Testis (tissue), 5 donors: ENCODE measurements at places on chromosomes 16 and 17.

- no peak for DNase-seq
Measured at GRCh38 chr16:71555230-71555891, 21.5 kb downstream of the TAT start.

DNA sequence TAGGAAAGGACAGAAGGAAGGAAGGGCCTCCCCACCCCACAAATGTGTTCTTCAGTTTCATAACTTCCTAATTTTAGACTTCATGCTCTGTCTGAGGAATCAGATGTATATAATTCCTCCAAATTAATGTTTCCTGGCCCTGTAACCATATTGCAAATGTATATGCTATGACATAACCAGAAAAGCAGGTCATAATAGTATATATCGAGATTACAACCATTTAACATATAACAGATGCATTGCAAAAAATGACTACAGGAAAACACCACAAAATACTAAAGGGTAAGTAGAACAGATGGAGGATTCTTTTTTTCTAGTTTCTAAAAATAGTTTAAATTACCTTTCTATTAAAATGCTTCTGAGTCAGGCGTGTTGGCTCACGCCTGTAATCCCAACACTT, 3.1 kb upstream of the EXOC7 start:
- DNase-seq, result no peak

- DNase-seq, result no peak
Measured at GRCh38 chr16:88440111-88440510, 13.0 kb upstream of the ZFPM1 start.

- DNase-seq, result peak; percentile 20
Measured at GRCh38 chr16:71846431-71846830, 655 bp downstream of the ATXN1L start.

DNA sequence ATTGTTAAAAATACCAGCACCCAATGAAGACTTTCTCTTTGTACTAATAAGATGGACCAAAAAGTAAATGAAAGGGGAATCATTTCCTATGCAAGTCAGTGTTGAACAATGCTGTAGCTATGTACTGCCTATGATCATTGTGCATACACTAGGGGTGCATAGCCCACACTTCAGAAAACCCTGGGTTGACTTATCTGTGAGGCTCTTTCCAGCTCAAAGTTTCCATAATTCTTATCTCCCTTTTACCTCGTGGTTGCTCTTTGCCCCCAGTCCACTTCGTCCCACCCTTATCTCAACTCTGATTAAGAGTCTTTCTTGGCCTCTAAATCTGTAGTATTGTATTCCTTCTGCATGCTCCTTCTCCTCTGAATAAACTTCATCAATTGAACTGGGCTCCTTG, 336.8 kb downstream of the SHISA9 start:
- no peak for DNase-seq

- no peak for DNase-seq
Measured at GRCh38 chr17:71467719-71468118, 653.1 kb upstream of the SOX9 start.

GRCh38 chr17:41678411-41678906, 10.2 kb upstream of the EIF1 start:
- DNase-seq, result no peak

- DNase-seq, result no peak
Measured at GRCh38 chr16:400061-400591, 1.6 kb upstream of the DECR2 start.

DNA sequence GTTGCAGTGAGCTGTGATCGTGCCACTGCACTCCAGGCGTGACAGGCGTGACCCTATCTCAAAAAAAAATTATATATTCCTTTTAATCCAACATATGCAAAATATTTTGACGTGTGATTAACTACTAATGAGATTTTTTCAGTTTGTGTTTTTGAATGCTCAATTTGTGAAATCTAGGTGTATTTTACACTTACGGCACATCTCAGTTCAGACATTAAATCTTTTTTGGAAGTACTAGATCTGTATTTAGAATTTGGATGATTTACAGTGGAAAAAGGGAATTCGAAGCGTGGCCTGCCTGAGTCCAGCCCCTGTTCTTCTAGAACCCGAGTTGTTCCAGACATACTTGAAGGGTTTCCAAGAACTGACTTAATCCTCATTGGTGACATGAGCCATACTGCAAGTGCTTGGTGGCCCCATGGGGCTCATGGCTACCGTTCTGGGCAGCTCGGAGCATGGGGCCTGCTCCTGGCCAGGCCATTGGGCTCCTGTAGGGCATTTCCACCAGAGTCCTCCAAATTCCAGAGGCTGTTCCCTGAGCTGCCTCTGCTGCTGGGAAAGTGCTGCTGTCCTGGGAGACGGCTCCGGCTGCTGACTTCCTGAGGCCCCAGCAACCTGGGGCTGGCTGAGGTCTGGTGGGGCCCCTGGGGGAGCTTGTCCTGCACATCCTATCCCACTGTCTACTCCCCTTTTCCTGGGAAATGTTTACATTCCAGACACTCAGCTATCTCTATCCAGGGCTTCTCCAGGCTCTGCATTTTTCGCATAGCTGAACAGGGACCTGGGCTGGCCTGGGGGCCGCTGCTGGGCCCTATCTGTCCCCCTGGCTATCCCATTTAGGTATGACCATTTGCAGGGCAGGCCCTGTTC, 27.2 kb downstream of the LLGL2 start:
- DNase-seq, result no peak

GRCh38 chr16:81405702-81406113, 38.9 kb upstream of the CMIP start:
- no peak for DNase-seq

GRCh38 chr17:48720266-48721008, 1.9 kb downstream of the PRAC1 start:
- no peak for DNase-seq

GRCh38 chr16:22942811-22943210, 128.8 kb downstream of the HS3ST2 start:
- no peak for DNase-seq
